Cardiac septum (tissue), 1 donor: ENCODE measurements at places on chromosomes 12 and 14. TPM values are rescaled to one million over a fixed set of nuclear protein-coding genes. Genes with fewer than 3 reads are reported as not detected.
A peak's percentile ranks its signal among the peaks of the same experiment; 100 is the strongest.

GRCh38 chr14:61566537-61567225 lies 128.6 kb upstream of the HIF1A start:
- no peak for DNase-seq

DNA sequence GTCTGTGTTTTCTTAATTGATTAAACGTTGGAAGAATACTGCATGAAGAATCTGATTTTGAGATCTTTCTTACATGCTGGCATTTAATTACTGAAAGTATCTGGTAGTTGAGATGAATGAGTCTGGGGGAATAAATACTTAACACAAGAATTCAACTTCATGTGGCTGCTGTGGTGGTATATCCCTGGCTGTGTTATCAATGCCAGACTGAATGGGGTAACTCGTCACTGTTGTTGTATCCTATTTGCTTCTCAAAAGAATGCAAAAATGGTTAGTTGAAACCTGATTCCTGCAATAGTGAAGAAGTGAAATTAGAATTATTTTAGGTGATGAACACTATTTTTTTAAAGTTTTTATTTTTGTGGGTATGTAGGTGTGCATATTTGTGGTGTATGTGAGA lies 72.5 kb downstream of the HMGA2 start:
- no peak for DNase-seq

GRCh38 chr12:112162241-112162790 lies 37.0 kb downstream of the TRAFD1 start:
- no peak for DNase-seq

DNA sequence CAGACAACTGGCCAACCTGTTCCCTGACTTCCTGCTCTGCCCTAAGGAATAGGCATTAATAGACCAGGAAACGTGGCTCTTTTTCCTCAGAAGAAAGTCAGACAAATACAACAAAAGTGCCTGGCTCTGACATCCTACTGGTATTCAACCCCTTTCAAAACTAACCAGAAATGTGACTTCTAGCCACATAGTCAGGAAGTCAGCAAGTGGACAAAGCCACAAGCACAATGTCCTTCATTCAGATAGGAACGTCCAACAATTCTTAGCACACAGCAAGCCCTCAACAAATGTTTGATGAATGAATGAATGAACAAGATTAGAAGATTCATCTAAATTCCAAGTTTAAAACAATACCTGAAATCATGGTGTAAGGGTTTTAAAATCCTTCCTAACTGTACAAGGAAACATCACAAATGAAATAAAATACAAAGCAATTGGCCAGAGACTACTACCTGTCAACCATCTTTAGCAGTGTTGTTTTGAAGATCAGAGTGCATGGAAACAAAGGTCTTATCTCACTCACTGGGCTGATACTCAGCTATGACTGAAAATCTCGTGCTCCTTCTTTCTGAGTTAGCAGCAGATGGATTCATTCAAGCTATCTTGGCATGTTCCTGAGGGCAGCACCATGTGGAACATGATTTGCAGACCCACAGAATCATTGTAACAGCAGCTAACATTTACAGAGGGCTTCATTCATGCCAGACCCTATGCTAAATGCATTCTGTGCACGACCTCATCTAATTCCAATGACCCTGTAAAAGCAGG lies 16.5 kb downstream of the APPL2 start:
- no peak for DNase-seq

- DNase-seq, result no peak
Measured at GRCh38 chr14:65206448-65207096, 104.3 kb upstream of the MAX start.

DNA sequence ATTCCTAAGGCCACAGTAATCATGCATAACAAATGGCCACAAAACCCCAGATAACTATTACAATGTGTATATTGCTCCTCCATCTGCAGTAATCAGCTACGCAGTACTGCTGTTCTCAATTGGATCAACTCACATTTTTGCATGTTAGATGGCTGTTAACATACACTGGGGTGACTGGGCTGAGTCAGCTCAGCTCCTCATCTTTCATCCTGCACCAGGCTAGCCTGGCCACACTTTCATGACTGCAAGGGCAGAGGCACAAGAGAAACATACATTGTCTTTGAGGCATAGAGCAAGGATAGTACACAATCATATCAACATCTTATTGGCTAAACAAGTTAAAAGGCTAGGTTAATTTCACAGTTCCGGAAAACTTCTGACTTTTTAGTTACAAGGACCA lies 306.6 kb downstream of the SLC6A15 start:
- no peak for DNase-seq

GRCh38 chr14:32102152-32102787 lies 25.2 kb downstream of the ARHGAP5 start:
- no peak for DNase-seq

- DNase-seq, result no peak
Measured at GRCh38 chr14:25485381-25485780, 435.4 kb upstream of the STXBP6 start.

- DNase-seq, result no peak
Measured at GRCh38 chr12:75315518-75315917, 14.6 kb downstream of the CAPS2 start.

DNA sequence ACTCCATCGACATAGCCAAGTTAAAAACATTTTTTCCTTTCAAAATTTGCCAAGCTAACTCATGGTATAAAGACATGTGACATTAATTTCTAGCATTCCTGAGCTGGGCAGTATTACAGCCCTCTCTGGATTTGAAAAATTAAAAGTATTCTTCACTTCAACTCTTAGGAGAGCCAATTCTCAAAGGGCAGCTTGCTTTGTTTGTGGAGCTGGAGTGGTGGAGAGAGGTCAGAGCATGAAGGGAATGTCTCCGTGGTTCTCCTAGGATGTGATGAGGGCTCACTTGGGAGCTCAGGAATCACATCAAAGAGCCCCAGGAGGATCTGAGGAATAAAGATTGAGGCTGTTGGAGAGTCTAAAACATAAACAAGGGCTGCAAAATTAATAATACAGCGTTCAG lies 46.9 kb upstream of the RGS6 start:
- DNase-seq, result no peak

DNA sequence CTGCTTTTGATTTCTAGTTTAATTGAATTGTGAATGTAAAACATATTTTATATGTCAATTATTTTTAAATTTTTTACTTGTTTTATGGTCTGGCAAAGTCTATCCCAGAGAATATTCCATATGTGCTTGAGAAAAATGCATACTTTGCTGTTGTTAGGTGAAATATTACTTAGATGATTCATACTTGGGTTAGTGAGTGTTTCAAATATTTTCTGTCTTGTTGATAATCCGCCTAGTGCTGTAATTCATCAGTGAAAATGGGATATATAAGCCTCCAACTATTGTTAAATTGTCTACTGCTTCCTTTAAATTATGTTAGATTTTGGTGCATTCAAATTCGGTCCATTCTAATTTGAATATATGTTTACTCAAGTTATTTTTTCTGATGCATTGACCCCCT lies 395.5 kb downstream of the LRFN5 start:
- DNase-seq, result no peak

GRCh38 chr12:44046732-44047417 lies 211.0 kb downstream of the TMEM117 start:
- DNase-seq, result no peak

DNA sequence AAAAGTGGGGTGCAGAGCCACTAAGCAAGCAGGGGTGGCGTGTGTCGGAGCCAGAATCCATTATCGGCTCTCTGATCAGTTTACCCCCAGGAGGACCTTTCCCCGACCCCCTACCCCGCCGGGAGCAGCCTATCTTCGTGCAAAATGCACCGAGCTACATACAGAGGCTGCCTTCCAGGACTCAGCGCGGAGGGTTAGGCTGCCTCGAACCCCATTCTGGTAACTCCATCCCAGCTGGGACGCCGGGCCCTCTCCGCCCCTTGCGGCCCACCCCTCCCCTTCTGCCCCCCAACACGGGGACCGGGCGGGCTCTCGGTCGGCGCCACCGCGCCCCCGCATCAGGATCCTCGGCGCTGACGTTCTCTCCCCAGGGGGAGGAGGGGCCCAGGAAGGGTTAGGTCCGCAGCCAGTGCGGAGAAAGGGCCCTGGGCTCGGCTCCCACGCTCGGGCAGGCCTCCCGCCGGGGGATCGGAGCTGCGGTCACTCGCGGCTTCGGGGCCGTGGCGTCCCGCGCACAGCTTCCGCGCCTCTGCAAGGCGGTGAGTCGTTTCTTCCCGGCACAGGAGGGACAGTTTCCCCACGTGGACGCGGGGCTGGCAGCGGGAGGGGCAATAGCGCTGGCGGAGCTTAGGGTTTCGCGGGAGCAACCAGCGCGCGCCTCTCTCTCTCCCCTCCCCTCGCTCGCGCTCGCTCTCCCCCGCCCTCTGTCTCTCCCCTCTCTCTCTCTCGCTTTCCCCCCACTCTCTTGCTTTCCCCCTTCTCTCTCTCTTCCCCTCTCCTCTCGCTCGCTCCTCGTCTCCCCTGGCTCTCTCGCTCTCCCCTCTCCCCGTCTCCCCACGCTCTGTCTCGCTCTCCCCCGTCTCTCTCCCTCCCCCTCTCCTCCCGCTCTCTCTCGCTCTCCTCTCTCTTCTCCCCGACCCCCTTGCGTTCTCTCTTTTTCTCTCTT lies 12.5 kb upstream of the MAP3K9 start:
- DNase-seq, result peak; percentile 84

DNA sequence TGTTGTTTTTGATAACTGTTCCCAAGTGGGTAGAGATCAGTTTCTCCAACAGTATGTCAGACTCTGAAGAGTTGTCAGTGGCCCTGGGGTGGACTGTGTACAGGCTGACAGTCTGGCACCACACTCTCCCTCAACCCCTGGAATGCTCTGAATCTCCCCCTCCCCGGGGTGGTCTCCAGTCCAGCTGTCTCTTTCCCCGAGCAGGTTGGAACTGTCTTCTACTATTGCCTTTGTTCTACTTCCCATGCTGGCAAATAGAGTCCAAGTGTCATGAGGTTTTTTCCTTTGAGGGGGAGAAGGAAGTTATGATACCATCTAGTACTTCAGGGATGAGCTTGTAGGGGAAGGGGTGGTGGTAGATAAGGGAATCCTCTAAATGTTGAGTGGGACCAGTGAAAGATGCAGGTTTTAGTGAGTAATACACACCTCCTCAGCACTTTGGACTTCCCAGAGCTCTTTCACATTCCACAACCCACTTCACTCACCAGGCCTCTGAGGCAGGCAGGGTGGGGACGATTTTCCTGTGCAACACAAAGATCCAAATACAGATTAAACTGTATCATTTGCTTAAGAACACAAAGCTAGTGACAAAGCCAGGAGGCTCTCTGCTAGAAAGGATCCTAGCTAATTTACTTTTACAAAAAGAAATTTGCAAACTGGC lies 170.7 kb upstream of the GZMB start:
- no peak for DNase-seq

DNA sequence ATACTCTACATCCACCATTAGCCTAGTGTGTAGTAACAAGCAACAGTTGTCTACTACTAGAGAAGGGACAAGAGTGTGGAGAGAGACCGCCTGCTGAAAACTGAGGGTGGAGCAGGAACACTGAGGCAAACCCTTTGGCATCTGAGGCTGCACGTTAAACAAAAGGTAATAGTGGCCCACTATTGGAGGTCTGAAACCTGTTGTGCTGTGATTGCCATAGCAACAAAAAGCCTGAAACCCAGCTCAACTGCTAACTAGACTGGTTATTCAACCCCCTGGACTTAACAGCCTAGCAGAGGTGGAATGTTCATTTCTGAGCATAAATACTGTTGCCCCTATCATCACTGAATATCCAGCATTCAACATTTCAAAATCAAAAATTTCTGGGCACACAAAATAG lies 43.0 kb downstream of the PPP4R4 start:
- DNase-seq, result no peak

DNA sequence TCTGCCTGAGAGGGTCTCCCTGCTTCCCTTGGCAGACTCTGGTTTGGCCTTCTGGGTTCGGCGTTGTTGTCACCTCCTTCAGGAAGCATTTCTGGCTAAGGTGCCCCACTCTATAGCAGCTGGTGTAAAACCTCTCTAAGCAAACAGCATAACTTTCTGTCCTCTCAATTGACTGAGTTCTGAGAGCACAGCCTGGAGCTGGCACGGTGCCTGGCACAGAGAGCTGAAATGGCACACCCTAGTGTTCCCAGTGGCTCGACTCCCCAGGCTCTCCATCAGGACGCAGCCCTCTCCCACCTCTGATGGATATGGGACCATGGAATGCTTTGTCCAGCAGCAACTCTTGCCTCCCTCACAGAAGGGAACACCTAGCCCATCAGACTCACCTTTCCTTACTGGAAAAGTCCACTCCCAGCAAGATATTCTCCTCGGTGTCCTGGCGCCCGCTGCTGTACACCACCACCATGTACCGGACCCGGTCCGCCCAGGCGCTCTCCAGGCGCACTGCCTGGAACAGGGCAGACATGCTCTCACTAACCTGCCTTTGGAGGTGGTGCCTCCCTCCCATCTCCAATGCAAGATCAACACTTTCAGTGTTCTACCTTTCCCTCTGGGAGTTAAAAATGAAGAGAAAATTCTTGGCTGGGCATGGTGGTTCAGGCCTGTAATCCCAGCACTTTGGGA lies 40.6 kb downstream of the SSH1 start:
- DNase-seq, result no peak

GRCh38 chr14:95034788-95035187 lies 122.5 kb downstream of the DICER1 start:
- no peak for DNase-seq

DNA sequence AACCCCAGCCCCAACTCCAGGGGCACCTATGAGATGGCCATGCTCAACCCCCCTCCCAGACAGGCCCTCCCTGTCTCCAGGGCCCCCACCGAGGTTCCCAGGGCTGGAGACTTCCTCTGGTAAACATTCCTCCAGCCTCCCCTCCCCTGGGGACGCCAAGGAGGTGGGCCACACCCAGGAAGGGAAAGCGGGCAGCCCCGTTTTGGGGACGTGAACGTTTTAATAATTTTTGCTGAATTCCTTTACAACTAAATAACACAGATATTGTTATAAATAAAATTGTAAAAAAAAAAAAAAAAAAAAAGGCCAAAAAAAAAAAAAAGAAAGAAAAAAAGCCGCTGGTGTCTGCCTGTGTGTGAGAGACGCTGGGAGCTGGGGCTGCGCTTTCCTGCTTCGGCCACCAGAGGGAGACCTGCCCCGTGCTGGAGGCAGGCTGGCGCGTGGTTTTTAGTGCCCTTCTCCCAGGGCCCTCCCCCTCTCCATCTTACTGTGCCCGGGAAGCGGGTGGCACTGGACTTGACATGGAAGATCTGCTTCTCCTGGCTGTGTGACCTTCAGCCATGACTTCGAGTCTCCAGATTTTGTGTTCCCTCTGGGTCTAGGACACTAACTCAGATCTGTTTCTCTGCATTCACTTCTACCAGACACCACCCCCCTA lies 3.4 kb upstream of the NXPH4 start:
- peak; percentile 95 for DNase-seq

- no peak for DNase-seq
Measured at GRCh38 chr12:121748571-121749265, 36.2 kb downstream of the TMEM120B start.

GRCh38 chr12:67832155-67832554 lies 157.1 kb upstream of the IFNG-AS1 start:
- no peak for DNase-seq

- DNase-seq, result no peak
Measured at GRCh38 chr14:21169573-21169972, 13.7 kb upstream of the OR5AU1 start.

DPPA3 gene
- not detected for total RNA-seq

SP1 gene
- total RNA-seq, result 31.3 TPM

USP44 gene
- total RNA-seq, result 0.35 TPM

ATXN7L3B gene
- total RNA-seq, result 18.1 TPM

SUDS3 gene
- 25.4 TPM for total RNA-seq

POTEG gene
- total RNA-seq, result not detected

SRGAP1 gene
- total RNA-seq, result 5.9 TPM

EPYC gene
- total RNA-seq, result not detected

AJUBA gene
- total RNA-seq, result 14.0 TPM

TAS2R42 gene
- not detected for total RNA-seq
